NCI-H69 (cell line): ENCODE measurements at places on chromosomes 2 and 18.
A peak's percentile ranks its signal among the peaks of the same experiment; 100 is the strongest.

GRCh38 chr2:21356086-21356856 is 232.5 kb downstream of the TDRD15 start:
- DNase-seq: no peak

DNA sequence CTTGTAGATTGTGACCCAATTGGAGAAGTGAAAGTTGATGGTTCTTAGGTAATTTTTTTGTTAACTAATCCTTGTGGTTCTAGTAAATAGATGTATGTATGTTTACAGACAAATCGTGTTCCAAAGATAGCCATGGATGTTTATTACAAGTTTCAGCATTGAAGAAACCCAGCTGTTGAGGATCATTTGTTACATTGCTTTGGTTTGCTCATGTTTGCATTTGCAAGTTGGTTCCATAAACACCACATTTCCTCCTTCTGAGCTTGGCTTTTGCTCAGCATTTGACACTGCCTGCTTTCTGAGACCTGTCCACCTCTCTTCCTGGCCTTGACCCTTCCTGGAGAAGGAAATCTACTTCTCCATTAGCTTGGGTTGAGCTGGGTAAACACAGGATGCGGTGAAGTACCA is 1.8 kb upstream of the CCDC68 start:
- no peak for DNase-seq

DNA sequence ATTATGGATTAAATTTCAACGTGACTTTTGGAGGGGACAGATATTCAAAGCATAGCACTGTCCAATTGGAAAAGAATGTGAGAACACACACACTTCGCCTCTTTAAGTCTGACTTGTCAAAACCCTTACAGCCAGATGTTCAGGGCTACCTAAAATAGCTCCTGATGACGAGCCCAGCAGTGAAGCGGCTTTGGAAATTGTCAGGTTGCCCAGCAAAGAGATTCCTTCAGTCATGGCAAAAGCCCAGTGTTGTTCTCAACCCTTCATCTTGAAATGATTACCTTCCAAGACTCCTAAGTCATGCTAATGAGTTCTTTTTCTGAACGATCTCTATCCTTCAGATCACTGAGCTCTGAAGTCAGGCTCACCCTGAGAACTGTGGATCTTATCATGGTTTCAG is 436.6 kb downstream of the LRATD1 start:
- no peak for DNase-seq

DNA sequence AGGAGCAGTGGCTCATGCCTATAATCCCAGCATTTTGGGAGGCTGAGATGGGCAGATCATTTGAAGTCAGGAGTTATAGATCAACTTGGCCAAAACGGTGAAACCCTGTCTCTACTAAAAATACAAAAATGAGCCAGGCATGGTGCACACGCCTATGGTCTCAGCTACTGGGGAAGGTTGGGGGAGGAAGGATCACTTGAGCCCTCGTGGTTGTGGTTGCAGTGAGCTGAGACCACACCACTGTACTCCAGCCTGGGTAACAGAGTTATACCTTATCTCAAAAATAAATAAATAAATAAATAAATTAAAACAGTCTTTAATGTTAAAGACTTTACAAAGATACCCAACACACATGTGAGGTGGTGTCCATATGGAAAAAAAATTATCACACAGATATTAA is 134.0 kb downstream of the C2orf74 start:
- no peak for DNase-seq

DNA sequence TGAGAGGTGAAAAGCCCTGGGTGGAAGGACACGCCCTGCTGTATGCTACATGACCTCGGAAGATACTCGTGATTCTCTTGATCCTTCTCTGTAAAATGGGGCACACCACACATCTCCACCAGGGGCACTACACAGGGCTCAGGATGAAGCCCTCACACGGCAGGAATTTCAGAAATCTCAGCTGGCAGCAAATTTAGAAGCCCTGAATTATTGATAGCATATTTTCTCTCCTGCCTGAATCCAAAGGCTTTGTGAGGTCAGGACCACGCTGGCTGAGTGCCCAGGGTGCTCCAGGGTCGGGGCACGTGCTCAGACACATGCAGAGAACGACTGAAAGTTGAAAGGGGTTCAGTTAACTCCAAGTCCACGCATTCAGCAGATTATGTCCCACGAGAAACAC is 42.1 kb upstream of the GALR1 start:
- peak; percentile 66 for DNase-seq

GRCh38 chr2:205929246-205929942 is 156.6 kb downstream of the INO80D start:
- peak; percentile 20 for DNase-seq

- peak; percentile 1 for DNase-seq
Observed at GRCh38 chr2:169877398-169877797, 50.1 kb downstream of the UBR3 start.

DNA sequence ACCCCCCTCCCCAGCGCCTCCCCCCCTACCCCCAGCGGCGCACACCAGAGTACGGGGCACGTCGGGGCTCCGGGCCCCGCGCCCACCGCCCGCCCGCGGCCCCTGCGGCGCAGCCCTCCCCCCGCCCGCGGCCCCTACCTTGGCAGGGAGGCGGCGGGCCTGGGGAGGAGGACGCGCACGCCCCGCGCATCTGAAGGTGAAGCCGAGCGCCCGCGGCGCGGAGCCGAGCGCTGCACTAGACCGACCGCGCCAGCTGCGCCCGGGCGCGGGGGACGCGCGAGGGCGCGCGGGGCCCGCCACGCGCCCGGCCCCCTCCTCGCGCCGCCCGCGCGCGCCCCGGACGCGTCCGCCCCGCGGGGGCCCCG is at the start of gene ZNF516:
TSS of gene ZNF516 (minus strand) at position 237 of the 365 bp plus-strand sequence. CDS start 52,188 bp downstream, outside the sequence.
- peak; percentile 90 for DNase-seq

- DNase-seq: peak; percentile 75
Observed at GRCh38 chr2:237512774-237513466, 25.9 kb downstream of the MLPH start.

GRCh38 chr2:207502577-207503198 is 27.1 kb upstream of the CREB1 start:
- no peak for DNase-seq

- DNase-seq: no peak
Observed at GRCh38 chr2:18830962-18831361, 241.6 kb upstream of the NT5C1B start.

GRCh38 chr2:96330407-96330806 is 5.2 kb upstream of the NCAPH start:
- no peak for DNase-seq

DNA sequence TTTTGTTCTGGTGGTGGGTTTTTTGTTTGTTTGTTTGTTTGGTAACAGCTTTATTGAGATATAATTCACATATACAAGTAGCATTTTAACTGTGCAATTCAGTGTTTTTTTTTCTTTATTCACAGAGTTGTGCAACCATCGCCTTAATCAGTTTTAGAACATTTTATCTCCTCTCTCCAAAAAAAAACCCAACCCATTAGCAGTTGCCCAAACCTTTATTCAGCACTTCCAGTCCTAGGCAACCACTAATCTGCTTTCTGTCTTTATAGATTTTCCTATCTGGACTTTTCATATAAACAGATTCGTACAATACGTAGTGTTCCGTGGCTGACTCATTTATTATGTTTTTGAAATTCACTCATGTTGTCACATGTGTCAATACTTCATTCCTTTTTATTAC is 38.7 kb downstream of the CCDC138 start:
- no peak for DNase-seq

GRCh38 chr2:121237336-121237979 is 47.5 kb downstream of the TFCP2L1 start:
- DNase-seq: no peak

DNA sequence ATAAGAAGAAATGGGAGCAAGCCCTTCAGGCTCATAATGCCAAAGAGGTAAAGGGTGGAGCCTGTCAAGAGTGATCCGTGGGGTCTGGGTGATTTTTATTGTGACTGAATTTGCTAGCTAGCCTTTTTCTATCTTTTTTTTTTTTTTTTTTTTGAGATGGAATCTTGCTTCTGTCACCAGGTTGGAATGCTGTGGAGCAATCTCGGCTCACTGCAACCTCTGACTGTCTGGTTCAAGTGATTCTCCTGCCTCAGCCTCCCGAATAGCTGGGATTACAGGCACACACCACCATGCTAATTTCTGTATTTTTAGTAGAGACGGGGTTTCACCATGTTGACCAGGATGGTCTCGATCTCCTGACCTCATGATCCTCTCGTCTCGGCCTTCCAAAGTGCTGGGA is 29.1 kb downstream of the DRC1 start:
- no peak for DNase-seq

DNA sequence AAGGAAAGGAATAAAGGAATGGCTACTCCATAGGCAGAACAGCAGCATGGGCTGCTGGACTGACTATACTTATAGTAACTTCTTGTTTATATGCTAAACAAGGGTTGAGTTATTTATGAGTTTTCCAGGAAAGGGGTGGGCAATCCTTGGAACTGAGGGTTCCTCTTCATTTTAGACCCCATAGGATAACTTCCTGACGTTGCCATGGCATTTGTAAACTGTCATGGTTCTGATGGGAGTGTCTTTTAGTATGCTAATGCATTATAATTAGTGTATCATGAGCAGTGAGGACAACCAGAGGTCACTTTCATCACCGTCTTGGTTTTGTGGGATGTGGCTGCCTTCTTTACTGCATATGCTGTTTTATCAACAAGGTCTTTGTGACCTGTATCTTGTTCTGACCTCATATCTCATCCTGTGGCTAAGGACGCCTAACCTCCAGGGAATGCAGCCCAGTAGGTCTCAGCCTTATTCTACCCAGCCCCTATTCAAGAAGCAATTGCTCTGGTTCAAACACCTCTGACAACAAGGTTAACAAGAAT is 98.6 kb upstream of the CABLES1 start:
- no peak for DNase-seq

- DNase-seq: no peak
Observed at GRCh38 chr2:101617188-101617587, 80.3 kb upstream of the MAP4K4 start.

- peak; percentile 63 for DNase-seq
Observed at GRCh38 chr2:207135801-207136457, 29.8 kb downstream of the KLF7 start.

- DNase-seq: no peak
Observed at GRCh38 chr2:26542676-26543505, 65.0 kb upstream of the OTOF start.

DNA sequence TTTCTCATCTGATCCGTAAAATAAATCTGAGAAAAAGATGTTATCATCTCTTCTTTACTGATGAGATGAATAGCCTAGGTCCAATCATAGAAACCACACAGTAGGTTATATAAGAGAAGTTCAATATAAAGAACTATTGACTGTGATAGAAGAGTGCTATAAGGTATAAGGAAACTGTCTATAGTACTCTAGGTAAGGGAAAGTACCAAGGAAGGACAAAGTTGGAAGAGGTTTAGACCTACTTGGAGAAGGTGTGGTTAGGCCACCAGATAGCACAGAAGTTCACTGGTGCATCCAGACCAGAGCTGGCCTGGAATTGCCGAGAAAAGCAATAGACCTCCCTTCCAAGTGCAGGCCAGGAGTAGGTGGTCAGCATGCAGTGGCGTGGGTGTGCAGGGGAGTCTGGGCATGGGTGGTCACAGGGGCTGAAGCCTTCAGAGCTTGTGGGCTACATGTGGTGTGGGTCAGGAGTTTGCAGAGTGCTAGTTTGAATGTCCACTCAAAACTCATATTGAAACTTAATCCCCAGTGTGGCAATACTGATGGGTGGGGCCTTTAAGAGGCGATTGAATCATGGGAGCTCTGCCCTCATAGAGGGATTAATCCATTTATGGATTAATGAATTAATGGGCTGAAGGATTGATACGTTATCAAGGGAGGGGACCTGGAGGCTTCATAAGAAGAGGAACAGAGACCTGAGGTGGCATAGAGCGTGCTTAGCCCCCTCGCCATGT is 86.3 kb downstream of the ALPK2 start:
- no peak for DNase-seq

GRCh38 chr2:4077017-4077416 is 373.6 kb downstream of the DCDC2C start:
- DNase-seq: peak; percentile 65

DNA sequence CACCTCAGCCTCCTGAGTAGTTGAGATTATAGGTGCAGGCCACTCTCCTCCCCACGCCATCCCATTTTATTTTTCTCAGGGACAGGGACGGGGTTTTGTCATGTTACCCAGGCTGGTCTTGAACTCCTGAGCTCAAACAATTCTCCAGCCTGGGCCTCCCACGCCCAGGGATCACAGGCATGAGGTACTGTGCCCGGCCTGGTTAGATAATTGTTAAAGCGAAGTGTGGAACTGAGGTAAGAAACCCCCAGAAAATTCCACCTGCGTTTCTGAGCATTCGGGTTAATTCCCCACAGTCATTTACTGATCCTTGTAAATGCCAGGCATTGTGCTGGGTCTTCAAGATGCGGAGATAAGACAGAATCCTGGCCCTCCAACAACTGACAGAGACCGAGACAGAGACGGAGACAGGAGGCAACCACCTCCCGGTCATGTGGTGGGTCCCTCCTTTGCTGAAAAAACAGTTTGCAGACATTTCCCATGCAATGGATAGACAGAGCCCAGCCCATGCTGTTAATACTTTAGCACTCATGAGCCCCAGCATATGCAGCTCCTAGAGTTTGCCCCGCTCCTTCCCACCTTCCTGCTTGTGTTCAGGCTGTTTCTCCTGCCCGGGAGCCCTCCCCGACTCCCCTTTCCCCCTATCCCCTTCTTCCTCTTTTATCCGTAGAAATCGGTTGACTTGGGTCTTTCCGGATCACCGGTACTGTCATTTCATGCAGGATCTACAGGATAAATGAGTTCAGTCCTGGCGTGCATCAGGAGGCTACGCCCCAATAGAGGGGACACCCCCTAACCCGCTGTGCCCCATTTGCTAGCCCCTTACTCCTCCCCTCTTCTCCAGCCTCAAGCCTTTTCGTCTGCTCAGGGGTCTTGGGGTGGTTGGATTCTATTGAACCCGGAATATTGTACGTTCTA is 1.6 kb upstream of the RHOB start:
- DNase-seq: no peak

GRCh38 chr18:44453505-44453904 is 227.2 kb upstream of the SETBP1 start:
- DNase-seq: no peak

DNA sequence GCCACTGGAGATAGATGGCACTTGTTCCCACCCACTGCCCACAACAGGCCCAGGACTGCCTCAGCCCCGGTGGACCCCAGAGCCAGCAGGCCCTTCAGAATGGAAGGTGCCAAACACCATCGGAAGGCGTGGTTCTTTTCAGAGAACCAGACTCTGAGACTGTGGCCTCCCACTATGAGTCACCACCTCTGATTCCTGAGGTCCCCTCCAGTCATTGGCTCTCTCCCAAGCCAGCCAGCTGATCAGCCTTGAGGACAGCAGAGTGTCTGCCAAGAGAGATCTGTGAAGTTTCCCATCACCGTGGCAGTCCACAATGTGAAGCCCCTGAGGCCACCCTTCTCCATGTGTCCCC is 10.4 kb upstream of the MAP3K2 start:
- DNase-seq: peak; percentile 81

- peak; percentile 55 for DNase-seq
Observed at GRCh38 chr2:28751956-28752630, 463 bp downstream of the PPP1CB start.

- peak; percentile 13 for DNase-seq
Observed at GRCh38 chr2:113202305-113203216, 28.8 kb downstream of the PSD4 start.

GRCh38 chr2:222747526-222748160 is 76.2 kb downstream of the MOGAT1 start:
- DNase-seq: no peak
